Fibroblast of skin of scalp (primary cell): ENCODE measurements at places on chromosomes 11 and 22.
A peak's percentile ranks its signal among the peaks of the same experiment; 100 is the strongest.

- peak; percentile 94 for DNase-seq
These were observed 134.6 kb upstream of the TEAD1 start for GRCh38 chr11:12539572-12539971.

DNA sequence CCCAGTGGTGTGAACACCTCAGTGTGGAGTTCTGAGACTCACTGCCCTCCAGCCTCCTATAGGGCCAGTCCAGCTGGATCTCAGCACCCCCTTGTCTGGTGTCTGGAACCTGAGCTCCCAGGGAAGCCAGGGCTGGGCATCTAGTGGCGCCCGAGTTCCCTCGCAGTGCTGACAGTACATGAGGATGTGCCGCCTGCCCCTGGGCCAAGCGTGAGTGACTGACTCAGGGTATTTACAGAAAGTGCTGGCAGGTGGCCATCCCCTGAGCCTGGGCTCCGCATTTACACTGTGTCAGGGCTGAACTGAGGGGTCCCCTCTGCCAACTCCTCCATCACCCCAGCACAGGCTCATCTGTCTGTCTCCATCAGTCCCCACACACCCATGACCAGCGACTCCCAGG lies 185.3 kb downstream of the BRD1 start:
- no peak for DNase-seq

GRCh38 chr11:120424970-120425332 lies 86.6 kb upstream of the GRIK4 start:
- no peak for DNase-seq

GRCh38 chr11:925158-925495 lies 543 bp upstream of the AP2A2 start:
- no peak for DNase-seq

GRCh38 chr22:48923996-48924395 lies 903.7 kb downstream of the BRD1 start:
- no peak for DNase-seq

DNA sequence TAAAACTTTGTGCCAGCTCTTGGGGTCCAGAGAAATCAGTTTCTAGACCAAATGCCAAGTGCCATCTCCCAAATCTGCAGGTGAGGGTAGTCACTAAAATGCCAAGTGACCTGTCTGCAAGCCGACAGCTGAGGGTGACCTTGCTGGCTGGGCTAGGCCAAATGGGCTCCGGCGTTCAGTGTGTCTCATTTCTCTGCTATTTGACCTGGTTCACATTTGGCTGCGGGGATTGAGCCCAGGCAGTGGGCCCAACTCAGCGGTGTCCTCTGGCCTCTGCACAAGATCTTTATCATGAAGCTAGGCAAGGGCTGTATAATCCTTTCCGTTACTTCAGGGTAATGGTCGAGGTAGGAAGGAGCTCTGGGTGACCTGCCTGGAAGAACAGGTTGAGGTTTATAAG lies 87.5 kb downstream of the SNX19 start:
- DNase-seq, result no peak

GRCh38 chr11:75801362-75802020 lies 13.5 kb upstream of the UVRAG start:
- DNase-seq, result no peak

DNA sequence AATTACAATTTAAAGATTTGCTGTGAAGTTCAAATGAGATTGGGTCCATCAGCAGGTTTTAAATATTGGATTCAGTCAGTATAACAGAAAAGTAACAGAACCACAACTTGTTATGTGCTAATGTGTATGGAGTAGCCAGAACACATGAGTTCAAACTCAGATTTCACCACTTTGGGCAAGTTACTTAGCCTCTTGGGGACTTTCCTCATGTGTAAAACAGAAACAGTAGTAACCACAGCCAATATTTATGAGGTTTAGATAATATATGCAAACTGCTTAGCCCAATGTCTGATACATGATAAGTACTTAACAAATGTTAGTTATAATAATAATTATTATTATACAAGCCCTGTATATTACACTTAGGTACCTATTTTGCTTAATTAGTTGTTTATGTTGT lies 21.8 kb upstream of the SLC5A12 start:
- no peak for DNase-seq

GRCh38 chr22:47055921-47056320 lies 293.5 kb downstream of the TBC1D22A start:
- DNase-seq, result no peak

DNA sequence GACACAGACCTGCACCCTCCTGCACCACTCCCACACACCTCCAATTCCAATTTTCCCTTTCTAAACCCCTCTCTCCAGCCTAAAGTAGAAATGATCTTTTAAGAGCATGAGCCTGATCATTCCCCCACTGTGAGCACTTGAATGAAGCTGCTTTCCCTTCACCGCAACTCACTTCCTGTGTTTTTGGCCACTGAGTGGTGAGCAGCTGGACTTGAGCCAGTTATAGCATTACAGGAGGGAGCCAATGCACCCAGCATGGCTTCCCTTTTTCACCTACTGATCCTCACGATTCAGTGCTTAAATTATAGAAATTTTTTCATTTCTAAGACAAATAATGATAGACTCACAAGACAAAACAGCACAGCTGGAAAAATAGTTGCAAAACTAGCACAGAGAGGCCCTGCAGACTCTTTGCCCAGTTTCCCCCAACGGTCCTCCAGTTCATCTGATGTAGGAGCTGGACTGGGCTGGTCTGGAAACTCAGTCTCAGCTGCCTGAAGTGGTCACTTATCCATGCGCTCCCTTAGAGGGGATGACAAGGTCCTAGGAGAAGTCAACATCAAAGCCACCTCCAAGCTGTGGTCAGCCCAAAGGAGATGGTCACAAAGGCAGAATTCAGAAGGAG lies 9.7 kb upstream of the APOL4 start:
- DNase-seq, result peak; percentile 66

- DNase-seq, result peak; percentile 88
These were observed 14.5 kb downstream of the CTNND1 start for GRCh38 chr11:57776031-57776521.

DNA sequence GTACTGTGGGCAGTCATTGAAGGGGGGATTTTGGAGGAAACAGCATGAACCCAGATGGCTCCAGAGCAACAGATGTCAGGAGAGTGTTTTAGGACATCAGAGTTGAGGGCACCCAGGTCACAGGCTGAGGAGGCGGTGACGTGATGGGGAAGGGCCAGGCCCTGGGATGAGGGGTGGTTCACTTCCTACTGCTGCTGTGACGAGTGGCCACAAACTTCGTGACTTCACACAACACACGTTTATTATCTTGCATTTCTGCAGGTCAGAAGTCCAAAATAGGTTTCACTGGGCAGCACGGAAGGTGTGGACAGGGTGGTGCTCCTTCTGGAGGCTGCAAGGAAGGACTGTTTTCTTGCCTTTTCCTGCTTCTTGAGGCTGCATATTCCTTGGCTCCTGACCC lies 77.7 kb upstream of the RAB1B start:
- no peak for DNase-seq
